ENCODE measurements at places on chromosomes 4 and X.
A peak's percentile ranks its signal among the peaks of the same experiment; 100 is the strongest.

DNA sequence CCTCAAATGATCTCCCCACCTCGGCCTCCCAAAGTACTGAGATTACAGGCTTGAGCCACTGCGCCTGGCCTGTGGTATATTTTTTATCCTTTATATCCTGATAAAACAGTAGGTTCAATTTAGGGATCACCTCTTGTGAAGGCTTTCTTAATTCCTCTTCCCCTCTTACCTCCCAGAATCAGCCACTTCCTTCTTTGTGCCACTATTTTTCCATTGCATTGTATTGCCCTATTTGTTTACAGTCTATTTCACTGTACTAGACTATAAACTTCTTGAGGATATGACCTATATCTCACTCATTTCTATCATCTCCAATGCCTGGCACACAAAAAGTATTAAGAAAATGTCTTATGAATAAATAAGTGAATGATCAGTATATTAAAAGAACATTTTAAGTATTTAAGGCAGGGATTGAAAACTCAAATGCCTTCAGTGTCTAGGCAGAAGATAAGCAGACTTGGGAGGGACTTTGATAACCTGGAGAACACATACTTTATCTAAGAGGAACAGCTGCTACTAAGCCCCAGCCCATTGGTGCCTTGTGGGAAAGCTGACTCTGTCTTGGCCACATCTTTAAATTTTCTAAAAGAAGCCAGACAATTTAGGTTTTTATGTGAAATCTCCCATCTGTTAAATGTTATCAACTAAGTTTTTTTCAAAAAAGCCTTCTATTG, 82.3 kb upstream of the OGT start:
- DNase-seq, result no peak

DNA sequence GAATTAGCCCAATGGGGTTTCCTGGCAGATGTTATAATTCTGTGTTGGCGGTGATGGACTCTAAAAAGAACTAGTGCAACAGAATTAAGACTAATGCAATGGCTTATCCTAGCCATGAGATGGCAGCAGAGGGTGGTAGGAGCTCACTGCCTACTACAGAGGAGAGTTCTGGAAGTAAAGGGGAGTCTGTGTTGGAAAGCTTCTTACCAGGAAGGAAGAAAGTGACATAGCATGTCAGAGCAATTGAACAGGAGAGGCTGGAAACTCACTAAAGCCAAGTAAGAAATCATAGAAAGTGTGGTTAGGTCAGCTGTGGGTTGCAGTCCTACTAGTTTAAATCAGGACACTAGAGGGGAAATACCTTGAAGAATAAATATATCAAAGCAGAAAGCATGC, 6.3 kb upstream of the TRPC5OS start:
- DNase-seq, result no peak

DNA sequence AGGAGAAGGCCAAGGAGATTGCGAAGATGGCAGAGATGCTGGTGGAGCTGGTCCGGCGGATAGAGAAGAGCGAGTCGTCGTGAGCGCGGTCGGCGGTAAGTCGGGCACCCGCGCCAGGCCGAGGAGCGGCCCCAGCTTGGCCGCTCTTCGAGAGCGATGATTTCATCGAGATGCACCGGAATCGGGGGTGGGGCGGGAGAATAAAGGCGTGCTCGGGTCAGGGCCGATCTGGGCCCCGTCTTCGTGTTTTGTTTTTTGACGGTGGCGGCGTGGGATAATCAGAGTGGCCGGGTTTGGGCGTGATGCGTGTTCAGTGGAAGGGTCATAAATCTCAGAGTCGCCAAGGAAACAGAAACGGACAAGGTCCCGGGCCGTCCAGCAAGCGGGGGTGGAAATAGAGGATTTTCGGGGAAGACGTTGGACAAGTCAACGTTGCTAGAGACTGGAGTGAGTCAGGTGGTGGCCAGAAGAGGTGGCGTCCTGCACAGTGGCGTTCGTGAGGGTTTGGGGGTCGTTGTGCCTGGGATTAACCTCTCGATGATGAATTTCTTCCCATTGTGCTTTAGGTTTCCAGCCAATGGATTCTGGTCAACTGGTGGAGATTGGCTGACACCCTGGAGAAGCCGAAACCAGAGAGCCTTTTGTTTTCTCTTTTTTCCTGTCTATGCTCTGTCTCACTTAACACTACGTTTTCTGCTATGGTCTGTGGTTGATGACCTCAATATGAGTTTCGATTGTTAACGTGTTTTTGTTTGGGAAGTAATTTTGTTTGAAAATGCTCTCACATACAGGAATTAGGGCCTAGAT, 882 bp downstream of the MRFAP1 start:
- peak; percentile 9 for DNase-seq

DNA sequence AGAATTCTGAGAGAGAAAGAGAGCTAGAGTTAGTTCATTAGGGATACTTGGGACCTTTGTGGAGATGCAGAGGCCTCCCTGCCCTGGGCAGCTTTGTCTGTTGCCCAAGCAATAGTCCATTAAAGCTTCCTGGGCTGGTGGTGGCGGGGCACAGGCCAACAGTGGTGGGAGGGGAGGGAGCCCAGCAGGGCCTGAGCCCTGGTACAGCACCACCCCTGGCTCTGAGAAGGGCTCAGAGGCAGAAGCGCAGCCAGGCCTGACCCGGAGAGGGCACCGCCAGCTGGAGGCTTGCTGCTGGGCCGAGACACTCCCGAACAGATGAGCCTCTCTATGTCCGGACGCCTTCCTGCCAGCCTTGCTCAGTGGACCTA, 65.3 kb downstream of the EFNB1 start:
- DNase-seq, result no peak

DNA sequence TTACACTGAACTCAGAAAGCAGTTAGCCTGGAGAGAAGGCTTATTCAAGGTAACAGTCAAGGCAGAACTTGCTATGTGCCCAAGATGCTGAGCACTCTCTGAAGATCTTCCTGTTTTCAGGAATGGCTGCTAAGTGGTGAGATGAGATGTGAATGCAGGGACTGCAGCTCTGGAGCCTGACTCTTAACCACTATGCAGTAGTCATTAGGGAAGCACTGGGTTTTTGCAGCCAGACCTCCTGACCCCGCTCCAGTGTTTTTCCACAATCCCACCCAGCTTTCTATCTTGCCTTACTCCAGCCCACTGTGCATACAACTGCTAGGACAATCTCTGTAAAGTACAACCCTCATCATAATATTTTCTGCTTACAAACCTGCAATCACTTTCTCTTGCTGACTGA, 95.2 kb upstream of the LNX1 start:
- DNase-seq, result no peak

DNA sequence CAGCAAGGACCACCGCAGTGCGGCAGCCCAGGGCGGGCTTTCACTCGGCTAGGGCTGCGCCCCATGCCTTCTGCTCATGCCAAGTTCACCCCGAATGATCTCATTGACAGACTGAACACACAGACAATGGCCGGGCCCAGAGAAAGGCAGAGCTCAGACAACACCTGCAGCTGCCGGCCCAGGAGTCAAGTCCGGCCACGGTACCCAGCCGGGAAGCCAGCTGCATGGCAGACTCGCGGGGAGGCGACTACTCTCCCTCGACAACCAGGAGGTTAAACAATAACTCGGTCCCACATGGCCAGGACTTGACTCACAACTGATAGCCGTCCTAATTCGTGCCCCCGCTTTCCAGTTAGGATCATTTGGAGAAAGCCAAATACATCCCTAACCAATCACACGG, 50.4 kb downstream of the ABLIM2 start:
- no peak for DNase-seq

DNA sequence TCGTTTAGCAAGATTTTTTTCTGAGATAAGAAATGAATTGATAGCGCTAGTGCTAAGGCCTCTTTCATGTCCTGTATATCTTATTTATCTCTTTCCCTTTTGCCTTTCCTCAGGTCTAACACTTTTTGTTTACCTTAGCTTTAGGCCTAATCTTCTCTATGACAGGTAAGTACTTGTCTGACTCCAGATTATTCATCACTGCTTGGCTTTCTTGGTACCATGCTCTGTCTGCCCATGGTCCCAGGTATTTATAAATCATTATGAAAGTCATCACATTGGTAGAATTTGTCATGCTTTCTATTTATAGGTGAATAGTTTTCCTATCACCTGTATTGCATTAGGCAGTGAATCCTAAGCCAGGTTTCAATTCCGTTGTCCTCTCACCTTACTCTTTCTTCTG, 99.5 kb upstream of the CTSO start:
- DNase-seq, result no peak

- no peak for DNase-seq
Observed at GRCh38 chr4:58070726-58071125, 960.5 kb upstream of the IGFBP7 start.

DNA sequence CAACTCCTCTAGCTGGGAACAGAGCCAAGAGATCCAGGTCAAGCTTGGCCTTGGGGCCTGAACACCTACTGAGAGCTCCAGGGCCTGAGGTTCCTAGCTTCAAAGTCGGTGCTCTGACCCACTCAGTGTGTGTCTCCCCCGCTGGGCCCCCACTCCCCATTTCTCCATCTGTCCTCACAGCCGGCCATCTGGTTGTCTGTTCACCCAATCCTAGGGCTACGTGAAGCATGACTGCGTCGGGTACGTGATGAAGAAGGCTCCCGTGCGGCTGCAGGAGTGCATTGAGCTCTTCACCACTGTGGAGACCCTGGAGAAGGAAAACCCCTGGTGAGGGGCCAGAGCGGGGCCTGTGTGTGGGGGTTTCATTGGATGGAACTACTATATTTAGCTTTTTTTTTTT, 12.3 kb downstream of the USP11 start:
- DNase-seq, result no peak

DNA sequence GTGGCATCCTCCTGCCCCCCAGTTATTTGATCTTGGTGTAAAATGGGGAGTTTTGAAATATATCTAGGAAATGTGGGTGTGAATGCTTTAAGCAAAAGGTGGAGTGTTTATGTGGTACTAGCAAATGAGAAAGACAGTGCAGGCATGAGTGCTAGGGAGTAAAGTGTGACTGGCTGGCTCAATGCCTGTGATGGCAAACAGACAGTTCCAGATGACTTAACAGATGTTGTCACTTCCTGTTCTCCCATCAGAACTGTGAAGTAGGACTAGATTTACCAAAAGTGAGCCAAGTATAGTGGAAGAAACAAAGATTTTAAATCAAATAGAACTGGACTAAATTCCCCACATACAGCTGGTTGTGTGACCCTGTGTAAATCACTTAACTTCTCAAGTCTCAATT, 8.4 kb upstream of the AMOT start:
- DNase-seq, result no peak

DNA sequence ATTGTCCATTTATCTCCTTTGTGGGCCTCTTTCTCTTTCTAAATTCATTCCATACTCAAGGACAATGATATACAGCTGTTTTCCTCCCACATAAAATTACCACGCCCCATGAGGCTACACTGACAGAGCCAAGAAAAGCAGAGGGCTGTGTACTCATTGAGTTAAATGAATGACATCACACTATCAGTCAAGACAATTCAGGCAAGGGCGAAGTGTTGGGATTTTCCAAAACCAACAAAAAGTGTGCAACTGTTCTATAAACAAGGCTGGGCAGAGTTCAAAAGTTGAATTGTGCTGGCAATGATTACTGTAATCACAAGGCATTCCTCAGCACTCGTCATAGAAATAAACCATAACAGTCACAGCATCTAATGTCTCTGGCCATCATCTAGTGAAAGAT, 799.6 kb upstream of the DIAPH2 start:
- no peak for DNase-seq

- DNase-seq, result no peak
Observed at GRCh38 chr4:74547042-74547441, 102.1 kb downstream of the AREG start.

DNA sequence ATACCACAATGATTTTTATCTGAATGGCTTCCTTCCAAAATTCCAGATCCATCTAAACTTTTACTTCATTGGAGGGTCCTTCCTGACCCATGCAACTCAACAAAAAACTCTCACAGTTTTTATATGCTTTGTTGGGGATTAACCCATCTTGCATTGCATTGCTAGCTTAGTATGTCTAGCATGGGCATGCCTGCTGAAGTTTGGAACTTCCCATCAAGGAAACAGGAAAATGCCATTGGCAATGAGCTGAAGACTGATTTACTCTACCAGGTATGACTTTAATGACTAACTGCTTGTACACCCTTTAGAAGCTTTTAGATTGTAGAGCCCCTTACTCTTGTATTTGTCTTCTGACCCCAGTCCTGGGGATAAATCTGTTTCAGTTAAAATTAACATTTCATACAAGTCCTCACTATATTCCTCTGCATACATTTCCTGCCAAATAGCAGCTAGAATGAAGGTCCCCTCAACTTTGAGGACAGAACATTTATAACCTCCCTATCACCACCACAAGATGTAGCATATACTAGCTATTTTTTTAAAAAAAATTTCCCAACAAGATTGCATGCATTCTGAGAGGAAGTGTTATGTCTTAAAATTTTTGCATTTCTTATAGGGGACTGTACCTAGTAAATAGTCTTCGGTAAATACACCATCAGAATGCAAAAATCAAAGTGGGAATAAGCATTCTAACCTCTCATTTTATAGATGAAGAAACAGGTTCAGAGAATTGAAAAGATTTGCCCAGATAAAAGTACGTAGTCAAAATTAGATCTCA, 52.5 kb upstream of the ATXN3L start:
- DNase-seq, result no peak

GRCh38 chrX:7116081-7116480, 31.4 kb upstream of the STS start:
- DNase-seq, result no peak

DNA sequence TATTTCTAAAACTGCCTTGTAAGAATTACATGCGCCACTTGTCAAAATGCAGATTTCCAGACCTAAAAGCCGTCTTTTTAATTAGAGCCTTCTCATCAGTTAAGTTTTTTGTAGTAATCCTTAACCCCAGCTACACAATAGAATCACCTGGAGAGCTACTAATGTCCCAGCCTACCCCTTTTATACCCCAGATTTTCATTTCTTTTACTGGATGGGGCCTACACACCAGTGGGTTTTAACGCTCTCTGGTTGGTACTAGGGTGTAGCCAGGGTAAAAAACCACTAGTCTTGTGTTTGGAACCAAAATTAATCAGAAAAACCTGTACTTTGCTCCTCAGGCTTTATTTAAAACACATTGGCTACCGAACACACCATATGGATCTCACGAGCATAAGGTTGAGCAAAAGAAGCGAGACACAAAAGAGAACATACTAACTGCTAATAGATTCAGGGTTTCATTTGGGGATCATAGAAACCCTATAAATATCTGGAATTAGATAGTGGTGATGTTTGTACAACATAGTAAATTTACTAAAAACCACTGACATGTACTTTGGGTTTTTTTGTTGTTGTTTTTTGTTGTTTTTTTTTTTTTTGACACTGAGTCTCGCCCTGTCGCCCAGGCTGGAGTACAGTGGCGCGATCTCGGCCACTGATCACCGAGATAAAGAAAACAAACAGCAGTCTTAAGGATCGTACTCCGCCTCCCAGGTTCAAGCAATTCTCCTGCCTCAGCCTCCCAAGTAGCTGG, 30.6 kb downstream of the BBS12 start:
- DNase-seq, result no peak

- DNase-seq, result no peak
Observed at GRCh38 chr4:22070256-22070655, 121.7 kb upstream of the KCNIP4 start.

DNA sequence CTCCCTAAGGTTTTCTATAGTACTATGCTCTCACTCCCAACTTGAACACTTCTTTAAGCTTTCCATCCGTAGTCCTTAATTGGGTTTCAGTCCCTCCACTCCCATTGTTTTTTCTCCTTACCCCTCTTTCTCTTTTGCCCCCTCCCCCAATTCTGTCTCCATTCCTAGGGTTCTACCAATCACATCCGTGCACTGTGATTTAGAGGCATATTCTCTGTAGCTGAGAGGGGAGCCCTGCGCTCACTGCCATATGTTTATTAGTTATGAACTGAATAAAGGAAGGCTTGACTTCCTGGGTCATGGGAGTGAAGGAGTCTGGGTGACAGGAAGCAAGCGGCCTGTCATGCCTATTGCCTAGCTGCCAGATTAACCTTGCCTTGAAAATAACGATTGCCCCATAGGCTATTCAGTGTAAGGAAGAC, 471 bp downstream of the MCTS1 start:
- no peak for DNase-seq
